Lower leg skin (tissue), 4 donors: ENCODE measurements at places on chromosomes 5 and 9. TPM values are rescaled to one million over a fixed set of nuclear protein-coding genes. Genes with fewer than 3 reads are reported as not detected.
A peak's percentile ranks its signal among the peaks of the same experiment; 100 is the strongest.

DNA sequence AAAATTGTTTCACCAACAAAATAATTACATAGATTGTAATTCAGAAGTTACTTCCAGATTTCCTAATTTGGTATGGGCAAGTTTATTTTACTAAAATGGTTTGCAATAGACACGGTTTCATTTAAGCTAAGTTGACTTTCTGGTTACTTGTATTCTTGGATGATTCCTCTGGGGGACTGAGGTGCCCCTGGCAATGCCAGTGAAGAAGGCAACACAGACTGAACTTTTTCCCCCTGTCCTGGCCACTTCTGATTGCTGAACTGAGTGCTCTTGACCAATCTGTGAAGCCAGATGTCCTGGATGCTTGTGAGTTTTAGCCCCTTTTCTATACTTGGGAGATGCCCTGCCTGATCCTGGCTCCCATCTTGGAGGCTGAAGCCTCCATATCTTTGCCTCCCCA, 66.3 kb upstream of the FANCC start:
- no peak for DNase-seq

The IFNA13 gene
- not detected for total RNA-seq

DNA sequence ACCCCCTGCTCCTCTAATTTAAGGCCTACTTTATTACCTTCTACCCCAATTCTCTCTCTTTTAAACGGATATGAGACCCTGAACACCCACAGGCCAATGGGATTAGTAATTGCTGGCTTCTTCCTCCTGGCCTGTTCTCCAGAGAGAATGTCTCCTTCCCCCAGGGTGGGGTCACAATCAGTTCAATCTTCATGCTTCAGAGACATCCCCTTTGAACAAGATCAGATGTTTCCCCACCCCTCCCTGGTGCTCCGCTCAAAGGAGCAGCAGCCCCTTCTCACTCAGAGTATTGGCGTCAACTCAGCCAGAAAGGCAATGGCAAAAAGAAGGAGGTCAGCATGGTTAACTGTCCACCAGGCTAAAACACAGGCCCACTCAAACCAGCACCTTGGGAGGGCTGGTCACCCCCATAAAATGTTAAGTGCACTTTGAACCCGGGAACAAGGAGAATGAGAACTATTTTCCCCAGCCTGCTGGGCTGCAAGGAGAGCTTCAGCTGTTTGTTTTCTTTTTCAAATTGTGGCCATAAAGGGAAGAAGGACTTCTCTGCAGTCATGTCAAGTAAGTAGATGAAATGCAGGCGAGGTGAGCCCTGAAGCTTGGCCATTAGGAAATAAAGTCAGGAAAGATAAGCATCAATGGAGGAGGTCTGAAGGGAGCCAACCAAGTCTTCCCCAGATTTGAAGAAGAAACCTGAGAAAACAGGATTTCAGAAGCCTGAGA, 20.1 kb downstream of the LHFPL2 start:
- no peak for DNase-seq

GRCh38 chr9:136791516-136792276, 552 bp downstream of the TMEM141 start:
- no peak for DNase-seq

DNA sequence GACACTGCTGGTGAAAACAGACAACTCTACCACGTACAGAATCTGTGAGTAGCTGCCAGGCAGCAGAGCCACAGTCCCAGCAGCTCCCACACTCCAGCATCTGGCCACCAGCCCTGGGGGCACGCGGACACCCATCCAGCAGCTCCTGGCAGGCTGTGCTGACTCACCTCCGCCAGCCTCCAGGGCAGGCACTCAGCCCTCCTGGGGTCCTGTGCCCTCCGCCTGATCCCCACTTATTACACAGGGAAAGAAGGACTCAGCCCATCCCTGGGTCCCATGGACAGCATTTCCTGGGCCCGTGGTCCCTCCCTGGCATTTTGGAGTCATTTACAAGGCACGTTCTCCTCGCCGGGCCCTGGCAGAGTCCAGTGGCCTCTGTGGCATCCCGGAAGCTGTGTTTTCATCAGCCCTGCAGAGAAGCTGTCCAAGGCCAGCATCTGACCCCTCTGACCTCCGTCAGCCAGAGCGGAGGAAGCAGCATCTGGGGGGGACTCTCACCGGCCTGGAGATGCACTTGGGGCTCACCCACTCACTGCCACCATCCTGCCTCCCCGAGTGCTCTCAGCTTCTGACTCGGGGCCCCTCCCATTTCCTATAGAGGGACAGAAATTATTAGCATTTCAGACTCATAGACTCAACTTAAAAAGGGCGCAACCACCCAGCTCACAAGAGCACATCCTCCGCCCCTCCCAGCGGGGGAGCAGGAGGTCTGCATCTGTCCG, 21.6 kb downstream of the PAEP start:
- peak; percentile 65 for DNase-seq

DNA sequence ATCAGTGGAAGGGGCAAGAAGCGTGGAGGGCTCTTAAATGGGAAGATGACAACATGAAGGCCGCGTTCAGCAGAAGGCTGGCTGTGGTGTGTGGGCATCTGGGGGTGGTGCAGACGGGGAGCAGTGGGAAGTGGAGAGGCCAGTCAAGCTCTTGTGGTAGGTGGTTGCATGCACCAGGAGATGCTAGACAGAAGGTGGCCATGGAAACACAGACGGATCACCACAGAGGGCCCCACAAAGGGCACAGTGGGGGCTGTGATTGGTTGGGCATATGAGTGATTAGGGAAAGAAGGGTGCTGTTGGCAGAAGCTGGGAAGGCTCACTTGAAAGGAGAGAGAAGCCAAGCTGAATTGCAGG, 14.7 kb downstream of the MTMR12 start:
- no peak for DNase-seq

The SLC34A3 gene
- total RNA-seq = 1.6 TPM

The DMXL1 gene
- total RNA-seq = 35.9 TPM

DNA sequence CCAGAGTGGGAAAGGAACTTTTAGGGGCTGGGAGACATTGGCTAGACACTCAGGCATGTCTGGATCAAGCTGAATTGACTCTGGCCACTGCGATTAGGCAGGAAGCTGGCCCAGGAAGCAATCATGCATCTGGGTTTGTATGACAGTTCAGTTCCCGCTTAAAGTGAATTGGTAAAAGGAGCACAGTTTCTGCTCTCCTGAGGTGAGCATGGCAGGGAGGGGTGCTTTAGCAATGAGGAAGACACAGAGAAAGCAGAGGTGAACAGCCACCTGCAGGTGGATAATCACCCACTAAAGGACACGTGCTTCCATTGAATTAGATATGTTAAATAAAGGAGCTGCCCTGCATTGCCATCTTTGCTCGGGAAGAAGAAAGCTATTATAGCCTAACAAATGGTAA, 248.1 kb upstream of the MAP3K1 start:
- no peak for DNase-seq

DNA sequence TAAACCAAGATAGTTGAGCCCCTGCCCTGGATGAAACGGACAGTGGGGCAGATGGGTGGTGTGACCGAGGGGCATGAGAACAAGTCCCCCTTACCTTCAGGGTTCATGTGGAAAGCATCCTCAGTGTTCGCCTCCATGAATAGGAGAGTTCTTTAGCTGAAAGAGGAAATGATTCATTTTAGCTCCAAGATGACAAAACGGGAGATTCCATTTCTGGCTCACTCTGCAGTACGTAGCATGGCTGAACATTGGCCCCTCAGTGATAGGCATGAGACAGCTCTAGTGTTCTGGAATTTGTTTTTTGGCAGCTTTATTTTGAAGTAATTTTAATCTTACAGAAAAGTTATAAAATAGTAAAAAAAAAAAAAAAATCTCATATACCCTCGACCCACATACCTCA, 70.2 kb upstream of the AGXT2 start:
- DNase-seq = no peak

The ADRB2 gene
- 90.3 TPM for total RNA-seq

- no peak for DNase-seq
Observed at GRCh38 chr5:127351418-127351817, 60.8 kb downstream of the MEGF10 start.

The HCN1 gene
- 0.16 TPM for total RNA-seq

- DNase-seq = no peak
Observed at GRCh38 chr9:116155698-116156039, 2.1 kb downstream of the PAPPA start.

The DCTN3 gene
- total RNA-seq = 166 TPM

DNA sequence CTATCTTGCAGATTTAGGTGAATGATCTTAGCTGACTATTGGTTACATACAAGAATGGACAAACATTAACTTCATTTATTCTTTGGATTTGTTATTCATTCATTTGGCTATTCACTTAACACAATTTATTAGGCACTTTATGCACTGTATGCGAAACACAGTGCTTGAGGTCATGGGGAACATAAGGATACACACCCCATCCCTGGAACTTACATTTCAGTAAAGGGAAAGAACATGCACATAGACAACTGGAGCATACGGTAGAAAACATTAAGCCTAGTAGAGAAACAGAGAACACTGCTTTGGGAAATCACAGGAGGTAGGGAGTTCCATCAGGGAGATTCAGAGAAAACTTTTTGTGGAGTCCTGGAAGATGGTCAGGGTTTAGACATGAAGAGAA, 22.2 kb downstream of the LIX1 start:
- no peak for DNase-seq

DNA sequence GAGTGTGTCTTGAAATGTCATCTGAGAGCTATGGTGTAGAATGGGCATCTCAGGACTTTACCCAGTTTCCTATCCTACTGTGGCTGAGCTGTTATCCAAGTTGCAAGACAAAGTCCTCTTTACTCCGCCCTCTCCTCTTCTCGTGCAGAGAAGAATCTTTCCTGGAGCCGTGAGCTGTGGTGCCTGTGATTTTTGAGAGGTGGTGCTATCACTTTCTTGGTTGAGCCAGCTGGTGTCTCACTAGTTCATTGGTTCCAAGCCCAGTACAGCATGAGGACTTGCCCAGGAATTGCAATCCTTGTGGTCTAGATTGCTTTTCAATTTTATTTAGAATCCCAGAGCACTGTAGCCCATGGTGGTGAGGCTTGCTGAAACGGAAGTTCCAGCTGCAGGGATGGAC, 2300.3 kb downstream of the MAT2B start:
- DNase-seq = no peak

GRCh38 chr9:99294850-99295461, 72.9 kb downstream of the SEC61B start:
- no peak for DNase-seq

DNA sequence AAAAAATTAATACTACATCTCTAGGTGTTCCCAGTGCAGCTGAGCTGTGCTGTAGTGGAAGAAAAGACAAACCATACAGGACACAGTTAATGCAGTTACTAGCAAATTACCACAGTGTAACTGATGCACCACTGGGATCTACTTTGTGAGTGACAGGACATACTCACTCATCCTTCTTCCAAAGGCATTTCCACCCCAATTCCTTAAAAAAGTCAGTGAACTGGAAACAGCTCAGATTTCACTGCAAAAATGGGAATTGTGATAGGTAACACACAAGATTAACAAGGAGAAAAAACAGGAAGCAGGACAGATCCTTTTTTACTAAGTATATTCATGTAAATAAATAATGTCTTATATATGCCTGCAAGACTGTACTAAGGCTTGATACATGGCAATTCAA, 109.6 kb downstream of the DMAC1 start:
- no peak for DNase-seq

GRCh38 chr9:72526901-72527800, 5.7 kb downstream of the TMC1 start:
- peak; percentile 94 for DNase-seq

The SLC1A1 gene
- 1.1 TPM for total RNA-seq

The ACTBL2 gene
- not detected for total RNA-seq

GRCh38 chr5:149503006-149503405, 48.2 kb downstream of the CSNK1A1 start:
- DNase-seq = no peak

The TLX3 gene
- not detected for total RNA-seq

The PCDHGA7 gene
- total RNA-seq = 2.5 TPM

GRCh38 chr5:172454358-172455086, at the start of gene SH3PXD2B:
TSS of gene SH3PXD2B (minus strand) at chr5:172454525. CDS start at chr5:172454352, 173 bp downstream.
- DNase-seq = peak; percentile 55

- no peak for DNase-seq
Observed at GRCh38 chr5:91532779-91533178, 149.7 kb upstream of the ARRDC3 start.

GRCh38 chr9:88792502-88792901, 198.8 kb upstream of the S1PR3 start:
- no peak for DNase-seq

DNA sequence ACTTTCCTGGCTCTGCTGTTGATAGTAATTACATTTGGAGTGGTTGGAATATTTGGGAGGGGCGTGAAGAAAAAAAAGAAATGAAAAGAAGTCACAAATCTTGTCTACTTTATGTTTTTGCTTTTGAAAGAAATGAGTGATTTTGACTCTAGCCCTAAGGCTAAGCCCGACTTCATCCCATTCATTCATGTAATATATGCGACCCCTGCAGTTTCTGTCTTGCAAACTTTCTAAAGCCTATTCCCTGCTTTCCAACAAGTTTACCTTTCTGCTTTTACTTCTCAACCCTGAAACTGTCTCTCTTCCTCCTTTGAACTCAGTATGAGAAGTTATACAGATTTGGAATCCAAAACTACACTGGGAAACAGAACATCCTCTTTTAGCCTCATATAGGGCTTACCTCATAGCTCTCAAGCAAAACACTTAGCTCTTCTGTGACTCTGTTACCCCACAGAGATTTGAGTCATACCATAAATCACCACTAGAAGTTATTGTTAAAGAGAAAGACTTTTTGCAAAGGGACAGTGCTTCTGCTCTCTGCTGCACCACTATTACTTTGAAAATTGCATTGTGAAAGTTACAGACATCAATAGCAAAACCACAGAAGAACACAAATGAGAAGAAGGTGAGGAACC, 1.6 kb downstream of the CFAP95 start:
- no peak for DNase-seq

The TEK gene
- 2.5 TPM for total RNA-seq

The IGFBPL1 gene
- not detected for total RNA-seq

DNA sequence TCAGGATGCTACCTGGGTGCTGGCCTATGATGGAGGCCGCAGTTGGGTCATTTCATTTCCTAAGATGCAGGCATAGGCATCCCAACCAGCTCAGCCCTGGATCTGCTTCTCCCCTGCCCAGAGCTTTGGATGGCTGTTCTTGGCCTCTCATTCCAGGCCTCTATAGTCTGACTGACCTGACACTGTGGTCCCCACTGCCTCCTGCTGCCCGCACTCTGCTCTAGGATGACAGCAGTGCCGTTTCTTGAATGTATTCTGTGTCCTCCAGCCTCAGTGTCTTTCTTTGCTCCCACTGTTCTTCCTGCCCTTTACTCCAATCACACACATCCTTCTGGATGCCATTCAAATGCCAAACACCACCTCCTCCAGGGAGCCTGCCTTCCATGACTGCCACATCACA, 235.7 kb downstream of the HSPA4 start:
- DNase-seq = no peak

The N4BP3 gene
- total RNA-seq = 17.6 TPM

GRCh38 chr9:137879052-137879451, 1.5 kb downstream of the CACNA1B start:
- DNase-seq = peak; percentile 83
